Head of caudate nucleus (tissue), 42 donors: ENCODE measurements at places on chromosomes 3 and 15.

DNA sequence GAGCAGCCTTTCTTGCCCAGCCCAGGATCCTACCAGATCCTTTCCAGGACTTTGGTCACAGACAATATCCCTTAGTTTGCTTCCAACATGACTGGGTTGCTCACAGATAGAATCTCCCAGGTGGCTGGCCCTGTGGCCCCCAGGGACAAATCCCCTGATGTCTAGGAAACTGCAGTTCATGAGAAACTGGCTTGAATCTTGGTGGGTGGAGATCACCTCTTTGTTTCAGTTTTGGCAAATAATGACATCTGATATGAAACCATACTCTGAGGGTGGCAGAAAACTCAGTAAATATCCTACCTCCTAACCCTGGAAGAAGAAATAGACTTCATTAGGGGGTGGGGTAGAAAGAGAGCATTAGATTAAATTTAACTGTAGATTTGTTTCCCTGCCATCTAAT is 44.1 kb upstream of the PFN2 start:
- DNase-seq = no peak

DNA sequence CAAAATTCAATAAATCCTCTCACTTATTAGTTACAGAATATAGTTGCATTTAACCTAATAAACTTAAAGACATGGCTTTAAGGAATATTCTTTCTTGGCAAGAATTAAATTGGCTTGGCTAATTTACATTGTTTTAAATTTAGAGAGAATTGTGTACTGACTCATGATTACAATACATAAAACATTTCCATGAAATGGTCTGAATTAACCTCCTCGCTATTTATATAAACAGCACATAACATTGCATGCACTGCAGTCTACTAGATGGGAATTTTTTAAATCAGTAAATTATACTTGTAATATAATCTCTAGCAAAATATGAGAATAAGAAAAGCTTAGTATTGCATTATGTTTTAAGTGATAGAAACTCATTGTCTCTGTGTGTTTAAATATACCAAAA is 268.9 kb downstream of the SHOX2 start:
- DNase-seq = no peak

- DNase-seq = no peak
Observed at GRCh38 chr3:27533718-27534573, 49.8 kb upstream of the SLC4A7 start.

DNA sequence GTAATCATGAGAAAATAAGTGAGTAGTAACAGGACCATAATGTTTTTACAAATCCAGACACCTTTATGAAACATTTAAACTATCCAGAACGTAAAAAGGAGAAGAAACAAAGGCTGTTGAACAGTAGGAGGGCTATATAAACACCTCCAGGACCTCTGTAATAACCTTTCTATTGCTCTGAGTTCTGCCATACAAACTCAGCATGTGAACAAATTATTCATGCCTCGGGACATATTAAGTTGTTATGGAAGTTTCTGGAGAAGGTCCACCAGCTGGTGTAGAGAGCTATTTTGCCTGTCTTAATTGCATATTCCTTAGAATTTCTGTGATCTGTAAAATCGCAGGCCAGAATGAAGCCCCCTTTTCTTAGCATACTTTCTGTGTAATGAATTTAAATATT is 256.3 kb downstream of the UBE2E2 start:
- DNase-seq = no peak

GRCh38 chr3:156892701-156893100 is 66.5 kb downstream of the LEKR1 start:
- DNase-seq = no peak
